Tongue (tissue), 3 donors: ENCODE measurements at places on chromosomes 4 and X.
A peak's percentile ranks its signal among the peaks of the same experiment; 100 is the strongest.

GRCh38 chr4:172009446-172010230 is 196.4 kb downstream of the GALNTL6 start:
- DNase-seq, result no peak

DNA sequence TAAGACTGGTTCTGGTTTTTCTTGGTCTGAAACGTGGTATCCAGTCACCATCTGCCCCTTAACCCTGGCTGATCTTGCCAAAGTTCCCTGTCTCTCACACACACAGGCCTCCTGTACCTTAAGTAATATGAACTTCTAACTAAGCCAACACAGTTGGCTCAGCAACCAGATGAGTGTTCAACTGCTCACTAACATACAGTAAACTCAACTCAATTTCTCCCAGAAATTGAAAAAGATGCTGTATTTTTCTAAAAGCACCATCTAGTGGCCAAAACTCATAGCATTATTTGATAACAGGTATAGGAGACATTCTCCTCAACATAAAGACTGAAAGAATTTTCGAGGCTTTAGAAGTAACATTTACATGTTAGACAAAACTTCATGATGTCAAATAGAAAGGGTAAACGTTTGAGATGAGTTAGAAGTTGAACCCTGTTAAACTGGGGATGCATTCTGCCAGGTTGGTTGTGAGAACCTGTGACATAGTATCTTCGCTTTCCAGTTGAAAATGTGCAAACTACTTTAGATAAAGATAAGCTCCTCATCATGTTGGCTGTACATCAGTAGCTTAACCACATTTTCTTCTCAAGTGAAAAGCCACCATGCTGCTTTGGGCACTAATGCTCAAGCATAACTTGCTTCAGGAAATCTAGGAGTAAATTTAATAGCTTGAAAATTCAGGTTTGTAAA is 31.2 kb downstream of the CCNI start:
- DNase-seq, result peak; percentile 76

DNA sequence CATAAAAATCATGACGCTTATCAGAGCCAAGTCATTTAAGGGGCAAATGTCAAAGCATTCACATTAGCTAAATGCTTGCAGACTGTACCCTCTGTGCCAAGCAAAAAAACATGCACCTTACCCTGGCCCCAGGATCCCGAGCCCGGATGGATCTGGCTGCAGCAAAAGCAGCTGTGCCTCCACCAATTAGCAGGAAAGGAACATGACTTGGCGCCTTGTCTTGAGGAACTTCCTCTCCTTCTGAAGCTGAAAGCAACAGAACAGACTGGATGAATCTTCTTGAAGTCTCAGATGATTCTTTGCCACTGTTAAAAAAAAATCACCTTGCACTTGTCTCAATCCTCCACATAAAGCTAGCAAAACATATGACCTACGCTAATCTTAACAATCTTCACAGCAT is 18.0 kb downstream of the AIFM1 start:
- no peak for DNase-seq

DNA sequence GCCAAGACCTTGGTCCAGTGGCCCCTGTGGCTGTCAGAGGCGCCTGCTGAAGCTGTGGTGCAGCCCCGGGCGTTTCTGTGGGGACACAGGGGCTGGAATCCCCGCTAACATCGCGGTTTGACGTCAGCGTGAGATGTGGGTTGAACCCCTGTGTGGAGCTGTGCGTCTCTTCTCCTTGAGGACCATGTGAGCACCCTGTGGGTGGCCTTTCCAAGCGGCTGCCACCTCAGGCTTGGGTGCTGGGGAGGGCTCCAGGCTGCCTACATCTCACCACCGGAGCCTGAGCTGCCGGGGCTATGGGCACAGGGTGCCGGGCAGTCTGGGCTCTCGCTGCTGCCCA is 27.7 kb downstream of the UVSSA start:
- DNase-seq, result no peak

GRCh38 chr4:18934197-18934596 is 912.6 kb upstream of the LCORL start:
- peak; percentile 4 for DNase-seq

GRCh38 chr4:101475246-101475645 is 127.9 kb upstream of the PPP3CA start:
- no peak for DNase-seq

GRCh38 chrX:129093706-129094105 is 429.6 kb downstream of the SMARCA1 start:
- no peak for DNase-seq

GRCh38 chr4:74311696-74312313 is 3.5 kb downstream of the EPGN start:
- peak; percentile 69 for DNase-seq

GRCh38 chr4:182862141-182862875 is 54.9 kb downstream of the DCTD start:
- no peak for DNase-seq

- DNase-seq, result no peak
These were observed 126.7 kb downstream of the NHS start for GRCh38 chrX:17501746-17502145.

DNA sequence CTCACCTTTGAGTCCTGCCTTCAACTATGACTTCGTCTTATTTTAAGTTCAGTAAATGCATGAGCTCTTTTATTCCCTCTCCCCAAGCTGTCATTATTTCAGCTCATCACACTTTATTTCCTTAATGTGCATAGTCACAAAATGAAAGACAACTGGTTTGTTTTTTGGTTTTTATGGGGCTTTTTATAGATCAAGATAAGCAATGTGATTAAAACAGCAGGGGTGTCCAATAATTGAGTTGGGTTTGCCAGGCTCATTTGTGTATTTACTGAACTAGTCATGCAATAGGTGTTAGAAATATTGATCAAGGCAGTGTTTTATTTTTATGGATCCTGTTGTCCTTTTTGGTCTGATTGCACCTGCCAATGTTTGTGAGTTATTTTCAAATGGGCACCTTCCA is 102.2 kb downstream of the FRMPD4 start:
- no peak for DNase-seq

- peak; percentile 73 for DNase-seq
These were observed 43.2 kb downstream of the PALLD start for GRCh38 chr4:168540086-168540485.

GRCh38 chr4:149555146-149555545 is 260.5 kb downstream of the IQCM start:
- no peak for DNase-seq

DNA sequence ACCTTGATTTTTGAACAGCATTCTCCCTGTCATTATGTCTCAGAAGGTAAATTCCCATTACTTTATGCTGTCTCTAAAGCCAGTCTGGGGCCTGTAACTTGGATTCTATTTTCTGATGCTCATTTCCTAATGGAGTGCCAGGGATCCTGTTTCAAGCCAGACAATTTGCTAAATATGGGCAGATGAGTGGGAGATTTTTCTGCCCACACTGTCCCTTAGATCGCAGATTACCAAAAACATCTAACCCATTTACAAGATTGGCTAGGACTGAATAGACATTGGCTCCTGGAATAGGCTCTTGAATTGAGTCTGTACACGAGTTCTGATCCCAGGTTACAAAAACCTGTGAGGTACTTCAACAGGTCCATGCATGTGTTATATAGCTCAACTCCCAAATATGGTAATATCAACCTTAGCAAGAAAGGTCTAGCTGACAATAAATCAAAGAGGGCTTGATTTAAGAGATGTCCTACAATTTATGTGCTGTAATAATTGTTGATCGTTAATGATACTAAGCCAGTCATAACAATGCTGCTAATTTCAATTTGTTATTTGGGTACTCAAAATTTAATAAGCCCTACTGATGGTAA is 5.7 kb downstream of the GPC3 start:
- DNase-seq, result peak; percentile 18

DNA sequence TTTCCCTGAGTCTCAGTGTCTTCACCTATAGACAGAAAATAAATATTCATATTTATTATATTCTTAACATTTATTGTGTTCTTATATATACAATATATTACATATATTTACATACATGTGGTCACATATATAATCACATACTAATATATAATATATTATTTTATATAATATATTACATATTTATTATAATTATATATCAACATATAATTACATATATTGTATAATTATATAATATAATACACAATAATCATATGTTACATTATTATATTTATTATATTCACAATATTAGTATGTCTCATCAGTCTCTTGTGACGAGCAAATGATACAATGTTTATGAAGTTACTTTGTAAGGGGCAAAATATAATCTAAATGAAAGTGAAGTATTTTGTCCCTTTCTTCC is 87.7 kb downstream of the KDR start:
- no peak for DNase-seq

DNA sequence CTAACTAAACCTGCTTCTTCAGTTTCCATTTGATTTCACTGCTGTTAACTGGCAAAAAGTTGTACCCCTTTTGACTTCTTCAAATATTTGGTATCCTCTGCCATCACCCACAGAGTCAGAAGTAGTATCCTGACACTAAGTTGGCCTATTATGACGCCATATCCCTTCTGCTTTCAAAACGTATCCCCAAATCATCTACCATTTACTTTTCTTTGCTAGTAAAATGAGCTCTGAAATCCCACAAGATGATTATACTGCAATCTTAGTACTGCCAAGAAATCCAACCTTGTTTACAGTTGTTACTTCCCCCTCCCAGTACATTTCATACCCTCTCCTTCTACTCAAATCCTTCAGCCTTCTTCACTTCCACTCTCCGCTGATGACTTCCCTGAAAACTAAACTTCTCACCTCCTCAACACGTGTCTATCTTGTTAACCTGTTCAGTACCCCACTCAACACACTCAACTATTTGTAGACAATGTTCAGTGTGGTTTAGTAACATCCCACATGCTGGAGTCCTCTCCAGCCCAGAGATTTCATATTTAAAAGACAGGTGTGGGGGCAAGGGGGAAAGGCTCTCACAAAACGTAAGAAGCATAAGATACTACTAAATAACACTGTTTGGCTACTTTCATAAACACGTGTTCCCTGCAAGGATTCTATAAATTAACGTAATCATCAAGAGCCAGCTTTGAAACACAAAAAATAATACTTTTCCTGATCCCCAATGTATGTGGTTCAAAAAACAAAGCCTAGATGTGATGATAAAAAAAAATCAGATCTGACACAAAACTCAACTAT is 1.3 kb downstream of the NAF1 start:
- DNase-seq, result peak; percentile 25

GRCh38 chr4:138251938-138252337 is 9.8 kb upstream of the SLC7A11 start:
- DNase-seq, result no peak

DNA sequence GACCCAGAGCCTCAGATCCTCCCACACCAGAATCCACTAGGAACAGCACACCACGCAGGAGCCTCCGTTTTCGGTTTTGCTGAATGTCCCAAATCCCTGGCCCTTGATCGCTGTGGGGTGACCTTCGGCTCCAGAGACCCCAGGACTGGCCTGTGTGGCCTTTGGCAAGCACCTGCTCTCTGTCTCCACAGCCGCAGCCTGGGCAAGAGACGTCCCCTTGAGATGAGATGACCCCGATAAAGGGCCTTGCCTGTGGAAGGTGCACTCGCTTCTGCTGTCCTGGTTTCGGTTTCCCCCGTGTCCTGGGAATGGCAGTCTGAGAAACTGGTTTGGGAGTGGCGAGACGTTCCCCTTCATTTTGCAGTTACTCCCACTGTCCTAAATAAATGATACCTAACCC is 9.6 kb downstream of the PSAPL1 start:
- no peak for DNase-seq

DNA sequence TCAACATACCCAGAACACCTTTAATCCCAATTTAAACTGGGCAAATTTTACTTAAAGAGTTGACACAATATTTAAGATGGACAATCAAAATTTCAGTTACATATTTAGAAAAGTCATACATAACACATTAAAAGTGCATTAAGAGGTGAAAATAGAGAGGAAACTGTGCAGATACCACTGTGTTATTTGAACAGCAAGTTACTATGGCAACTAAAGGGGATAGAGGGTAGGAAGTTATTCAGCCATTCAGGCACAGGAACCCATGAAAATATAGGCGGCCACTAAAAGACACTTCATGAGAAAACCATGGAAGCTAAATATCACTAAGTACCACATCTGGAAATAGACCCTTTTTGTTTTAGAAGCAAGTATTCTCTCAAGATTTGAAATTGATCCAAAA is 75.1 kb downstream of the PDGFC start:
- peak; percentile 19 for DNase-seq

- peak; percentile 80 for DNase-seq
These were observed 367.0 kb downstream of the BCOR start for GRCh38 chrX:39730662-39731329.

- DNase-seq, result no peak
These were observed 282.7 kb downstream of the PPP3CA start for GRCh38 chr4:101064541-101065180.

- no peak for DNase-seq
These were observed 73.7 kb upstream of the ANK2 start for GRCh38 chr4:112975567-112976355.
